Stimulated activated CD8-positive, alpha-beta memory T cell treated with anti-CD3 and anti-CD28 coated beads, Interleukin-7, amount 100 ng/mL, for 1 hour (primary cell): ENCODE measurements at places on chromosomes 7 and 10.

GRCh38 chr10:121981346-121981745 is 6.3 kb upstream of the NSMCE4A start:
- DNase-seq, result no peak

GRCh38 chr10:15751046-15751445 is 31.3 kb upstream of the ITGA8 start:
- DNase-seq, result no peak

GRCh38 chr7:8144856-8145255 is 117.1 kb downstream of the ICA1 start:
- no peak for DNase-seq

DNA sequence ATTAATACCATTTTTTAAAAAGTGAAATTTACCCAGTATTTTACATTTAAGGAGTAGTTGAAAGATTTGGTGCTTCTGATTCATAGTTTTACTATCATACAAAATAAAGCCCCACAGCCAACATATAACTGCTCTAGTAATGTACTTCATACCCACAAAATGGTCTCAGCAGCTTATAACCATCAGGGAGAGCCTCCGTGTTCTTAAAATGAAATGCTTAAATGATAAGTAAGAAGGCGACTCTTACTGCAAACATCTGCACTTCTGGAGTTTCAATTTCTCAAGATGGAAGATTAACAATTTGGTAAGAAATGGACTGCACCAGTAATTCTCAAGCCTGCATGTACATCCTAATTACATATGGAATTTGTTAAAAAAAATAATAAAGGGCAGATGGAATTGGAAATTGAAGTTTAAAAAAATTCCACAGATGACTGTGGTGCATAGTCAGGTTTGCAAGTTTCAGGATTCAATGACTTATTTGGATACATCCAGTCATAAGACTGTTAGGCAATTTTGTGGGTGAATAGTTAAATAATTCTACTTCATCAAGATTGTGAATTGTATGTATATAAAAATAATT is 461.0 kb downstream of the KIF20B start:
- no peak for DNase-seq

DNA sequence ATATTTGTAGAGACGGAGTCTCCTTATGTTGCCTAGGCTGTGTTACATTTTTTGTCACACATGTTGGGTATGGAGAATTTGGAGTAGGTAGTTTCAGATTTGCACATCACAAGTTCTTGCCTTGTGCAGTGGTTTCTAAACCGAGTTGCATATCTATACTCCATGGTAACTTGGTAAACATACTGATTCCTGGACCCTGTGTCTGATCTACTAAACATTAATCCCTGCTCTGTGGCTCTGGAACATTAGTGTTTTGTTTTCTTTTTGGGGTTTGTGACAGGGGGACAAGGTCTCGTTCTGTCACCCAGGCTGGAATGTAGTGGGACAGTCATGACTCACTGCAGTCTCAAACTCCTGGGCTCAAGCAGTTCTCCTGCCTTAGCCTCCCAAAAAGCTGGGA is 24.7 kb downstream of the AUTS2 start:
- DNase-seq, result no peak

- no peak for DNase-seq
Observed at GRCh38 chr10:44977287-44978212, 1.1 kb downstream of the DEPP1 start.

- DNase-seq, result no peak
Observed at GRCh38 chr10:24694086-24694485, 29.6 kb downstream of the ARHGAP21 start.

- DNase-seq, result no peak
Observed at GRCh38 chr10:128097783-128098182, 28.4 kb downstream of the MKI67 start.

- no peak for DNase-seq
Observed at GRCh38 chr10:7243139-7243538, 167.7 kb downstream of the SFMBT2 start.

- no peak for DNase-seq
Observed at GRCh38 chr10:44981172-44982113, 2.8 kb upstream of the DEPP1 start.

DNA sequence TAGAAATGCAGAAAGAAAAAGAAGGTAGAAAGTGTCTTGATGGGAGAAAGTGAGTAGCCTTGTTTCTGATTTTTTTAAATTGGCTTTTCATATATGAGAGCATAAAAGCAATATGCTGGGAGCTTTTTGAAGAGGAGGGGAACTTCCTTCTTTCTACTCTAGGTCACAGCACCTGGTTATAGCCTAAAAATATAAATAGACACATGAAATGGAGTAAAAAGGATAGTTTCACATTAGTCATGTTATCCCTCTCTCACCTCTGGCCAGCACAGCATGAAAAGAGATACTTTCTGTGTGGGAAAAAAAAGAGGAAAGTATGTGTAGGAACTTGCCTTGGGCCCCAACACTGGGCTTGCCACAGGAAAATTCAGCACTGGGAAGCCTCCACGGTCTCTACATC is 292.2 kb upstream of the ZWINT start:
- no peak for DNase-seq

DNA sequence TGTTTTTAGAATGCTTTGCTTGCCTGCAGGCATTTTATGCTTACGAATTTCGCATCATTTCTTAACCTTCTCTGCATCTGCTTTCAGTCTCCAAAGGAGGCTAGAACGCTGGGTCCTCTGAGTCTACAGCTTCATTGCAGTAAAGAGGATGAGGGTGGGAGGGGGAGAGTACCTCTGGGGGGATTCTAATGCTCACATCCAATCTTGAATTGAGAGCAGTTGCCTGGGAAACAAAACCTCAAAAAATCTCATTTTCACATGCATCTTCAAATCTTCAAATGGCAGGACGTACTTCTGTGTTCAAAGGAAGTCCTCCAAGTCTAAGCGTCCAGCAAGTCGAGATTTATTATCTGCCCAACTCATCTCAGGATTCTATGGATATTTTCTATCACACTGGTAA is 100.7 kb upstream of the PRKCQ start:
- no peak for DNase-seq

DNA sequence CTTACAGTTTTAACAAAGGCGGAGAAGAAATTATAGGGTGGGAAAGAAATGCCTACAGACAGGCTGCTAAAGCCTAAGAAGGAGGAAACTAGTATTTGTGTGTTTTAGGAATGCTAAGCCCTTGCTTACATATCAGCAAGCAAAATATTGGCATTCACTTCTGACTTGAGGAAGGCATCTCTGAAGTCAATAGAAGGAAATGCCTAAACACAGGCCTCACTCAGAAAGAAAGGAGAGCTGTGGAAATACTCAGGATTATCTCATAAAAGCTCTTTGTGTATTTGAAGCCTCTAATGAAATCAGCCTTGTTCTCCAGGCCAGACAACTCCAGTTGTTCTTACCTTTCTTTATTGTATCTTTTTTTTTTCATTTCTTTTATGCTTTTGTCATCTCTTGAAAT is 158.0 kb downstream of the AUTS2 start:
- DNase-seq, result no peak

DNA sequence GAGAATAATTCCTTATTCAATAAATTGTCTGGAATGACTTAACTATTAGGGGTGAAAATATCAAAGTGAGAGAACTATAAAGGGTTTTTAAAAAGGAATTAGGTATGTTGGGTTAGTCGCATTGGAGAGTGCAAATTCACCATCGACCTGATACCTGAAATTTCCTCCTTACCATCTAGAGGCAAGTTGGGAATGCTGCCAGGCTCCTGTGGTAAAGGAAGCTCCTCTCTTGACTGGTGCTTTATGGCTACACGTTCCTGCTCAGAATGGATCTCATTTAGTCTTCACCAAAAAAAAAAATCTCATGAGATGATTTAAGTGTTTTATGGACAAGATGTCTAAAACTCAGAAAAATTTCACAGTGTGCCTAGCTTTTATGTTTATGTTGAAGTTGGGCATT is 129.8 kb downstream of the EGFR start:
- no peak for DNase-seq

GRCh38 chr7:134028853-134029252 is 98.3 kb upstream of the LRGUK start:
- DNase-seq, result no peak

- no peak for DNase-seq
Observed at GRCh38 chr7:130929896-130930659, 196.1 kb upstream of the KLF14 start.

DNA sequence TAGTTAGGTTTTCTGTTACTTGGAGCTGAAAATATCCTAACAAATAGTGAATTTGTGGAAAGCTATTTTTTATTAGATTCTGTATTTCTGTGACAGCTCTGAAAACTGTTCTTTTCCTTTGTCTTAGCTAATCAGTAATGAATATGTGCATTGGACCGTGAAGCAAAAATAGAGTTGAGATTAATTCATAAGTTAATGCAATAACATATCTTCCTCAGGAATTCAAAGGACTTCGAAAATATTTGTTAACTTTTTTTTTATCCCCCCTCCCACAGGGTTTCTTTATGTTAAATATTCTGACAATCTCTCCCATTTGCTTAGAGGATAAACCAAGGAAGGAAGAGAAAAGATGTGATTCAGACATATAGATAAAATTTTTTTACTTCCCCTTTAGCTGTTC is 101.4 kb downstream of the PODXL start:
- DNase-seq, result no peak

DNA sequence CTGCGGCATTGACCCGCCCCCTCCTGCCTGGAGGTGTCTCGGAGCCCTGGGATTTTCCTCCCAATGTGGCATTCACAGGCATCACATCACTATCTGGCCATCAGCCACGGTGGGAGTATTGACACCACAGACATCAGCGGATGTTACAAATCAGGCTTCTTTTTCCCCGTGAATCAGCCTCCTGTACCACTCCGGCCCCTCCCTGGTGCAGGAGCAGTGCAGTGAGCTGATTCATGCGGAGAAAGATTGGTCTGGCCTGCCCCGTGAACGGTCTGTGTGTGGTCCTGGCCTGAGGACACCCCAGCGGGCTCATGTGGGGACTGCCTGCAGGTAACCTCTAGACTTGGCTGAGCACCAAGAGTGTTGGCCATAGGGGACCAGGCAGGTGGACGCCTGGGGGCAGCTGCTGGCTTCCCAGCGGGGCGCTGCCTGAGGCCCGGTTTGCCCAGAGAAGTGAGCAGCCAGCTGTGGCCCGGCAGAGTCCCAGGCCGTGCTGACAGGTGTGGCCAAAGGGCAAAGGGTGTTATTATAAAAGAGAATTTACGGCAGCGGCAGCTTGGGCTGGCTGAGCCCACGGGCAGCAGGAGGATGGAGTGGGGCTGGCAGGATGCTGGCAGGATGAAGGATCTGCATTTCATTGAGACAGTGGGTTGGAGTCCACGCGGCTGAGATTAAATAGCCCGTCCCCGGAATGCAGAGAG is 32.1 kb upstream of the GNA12 start:
- DNase-seq, result no peak

DNA sequence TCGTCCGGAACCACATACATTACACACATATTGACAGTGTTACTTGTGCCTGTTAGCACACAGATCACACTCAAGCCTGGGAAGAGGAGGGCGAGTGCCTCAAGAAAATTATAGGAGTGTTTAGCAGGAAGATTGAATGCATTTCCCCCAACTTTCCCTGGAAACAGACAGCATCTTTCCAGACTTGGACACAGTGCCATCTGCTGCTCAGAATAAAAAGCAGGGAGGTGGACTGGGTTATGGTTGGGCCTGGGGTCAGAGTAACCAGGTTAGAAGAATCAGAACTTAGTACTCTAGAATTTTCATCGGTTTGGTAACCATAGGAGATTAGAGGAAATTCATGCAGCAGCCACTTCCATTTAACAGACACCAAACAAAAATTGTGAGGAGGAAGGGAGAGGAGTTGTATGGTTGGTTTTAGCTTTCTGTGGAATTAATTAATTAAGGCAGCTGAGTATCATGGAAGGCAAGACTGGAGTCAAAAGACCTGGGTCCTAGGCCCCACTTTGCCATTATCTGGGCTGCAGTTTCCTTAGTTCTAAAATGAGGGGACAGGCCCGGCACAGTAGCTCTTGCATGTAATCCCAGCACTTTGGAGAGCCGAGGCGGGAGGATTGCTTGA is 43.4 kb upstream of the OPTN start:
- no peak for DNase-seq

- DNase-seq, result no peak
Observed at GRCh38 chr7:103793614-103794013, 195.8 kb downstream of the RELN start.

- no peak for DNase-seq
Observed at GRCh38 chr10:35642793-35643114, 658 bp upstream of the FZD8 start.

- no peak for DNase-seq
Observed at GRCh38 chr7:151271699-151272355, 23.3 kb upstream of the SMARCD3 start.

DNA sequence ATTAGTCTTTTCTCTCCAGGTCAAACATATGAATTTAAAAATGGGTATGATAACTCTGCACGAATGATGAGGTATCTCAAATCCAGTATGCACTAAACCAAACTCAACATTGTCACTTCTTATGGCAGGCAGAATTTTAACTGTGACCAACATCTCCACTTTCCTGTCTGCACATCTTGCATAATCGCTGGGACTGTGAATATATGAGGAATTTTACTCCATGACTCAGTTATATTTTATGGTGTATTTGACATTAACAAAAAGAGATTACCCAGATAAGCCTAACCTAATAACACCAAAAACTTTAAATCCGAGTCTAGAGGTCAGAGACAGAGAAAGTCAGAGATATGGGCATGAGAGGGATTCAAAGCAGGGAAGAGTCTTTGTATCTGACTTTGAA is 454.5 kb upstream of the SEMA3D start:
- DNase-seq, result no peak

GRCh38 chr10:1648648-1649047 is 88.7 kb downstream of the ADARB2 start:
- DNase-seq, result no peak

DNA sequence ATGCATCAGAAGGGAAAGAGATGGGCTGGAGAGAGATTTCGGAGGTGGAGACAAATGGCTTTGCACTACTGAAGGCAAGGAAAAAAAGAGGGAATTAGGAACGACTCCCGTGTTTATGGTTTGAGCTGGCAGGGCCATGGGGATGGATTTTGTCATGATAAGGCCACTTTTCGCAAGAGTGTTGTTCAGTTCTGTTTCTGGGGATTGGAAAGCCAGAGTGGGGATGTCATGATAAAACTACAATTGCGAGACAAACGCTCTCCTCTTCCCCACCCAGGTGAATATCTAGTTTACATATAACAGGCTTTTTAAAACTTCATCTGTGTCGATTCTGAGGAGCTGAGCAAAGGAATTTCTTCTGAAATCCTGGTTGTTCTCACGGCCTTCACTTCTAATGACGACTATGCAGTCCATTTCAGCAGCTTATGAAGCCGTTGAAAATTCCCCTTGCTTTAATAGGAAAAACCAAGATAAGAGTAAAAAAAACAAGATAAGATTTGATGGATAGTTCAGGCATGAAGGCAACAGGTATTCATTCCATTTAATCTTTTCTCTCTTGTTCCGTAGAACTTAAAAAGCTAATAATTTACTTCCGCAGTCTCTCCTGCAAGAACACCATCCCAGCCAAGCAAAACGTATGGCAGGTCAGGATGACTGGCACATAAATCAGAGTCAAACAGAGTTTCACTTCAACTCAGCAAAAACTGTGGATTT is 245.6 kb upstream of the PITRM1 start:
- DNase-seq, result no peak

GRCh38 chr7:105352018-105352612 is 36.6 kb downstream of the SRPK2 start:
- peak; percentile 13 for DNase-seq
